NCI-H774 (cell line): ENCODE measurements at places on chromosomes 2 and 18.

DNA sequence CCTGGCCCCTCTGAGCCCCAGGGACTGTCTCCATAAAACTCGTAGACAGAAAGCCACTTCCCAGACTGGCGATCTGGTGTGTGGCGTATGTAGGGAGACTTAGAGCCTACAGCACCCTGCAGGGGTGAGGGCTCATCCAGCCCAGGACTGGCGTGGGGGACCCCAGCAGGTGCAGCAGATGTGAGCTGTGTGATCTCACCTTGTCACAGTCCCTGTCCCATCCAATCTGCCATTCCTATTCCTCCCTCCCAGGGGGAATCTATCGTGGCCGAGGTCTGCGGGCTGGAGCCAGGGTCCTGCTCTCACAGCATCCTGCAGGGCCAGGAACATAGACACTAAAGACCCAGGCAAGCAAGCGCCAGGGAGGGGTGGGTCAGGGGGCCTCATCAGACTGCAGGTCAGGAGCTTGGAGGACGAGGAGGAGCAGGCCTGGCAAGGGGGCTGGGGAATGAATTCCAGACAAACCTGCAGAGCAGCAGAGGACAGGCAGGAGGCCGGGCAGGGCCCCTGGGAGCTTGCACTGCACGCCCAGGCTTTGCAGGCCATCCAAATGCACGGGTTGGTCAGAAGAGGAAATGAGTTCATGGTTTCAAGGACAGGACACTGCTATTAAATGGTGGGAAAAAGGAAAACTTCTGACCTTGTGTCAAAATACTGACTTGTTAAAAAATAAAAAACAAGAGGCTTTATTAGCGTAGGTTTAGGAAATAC, 32.5 kb downstream of the HS6ST1 start:
- DNase-seq = no peak

DNA sequence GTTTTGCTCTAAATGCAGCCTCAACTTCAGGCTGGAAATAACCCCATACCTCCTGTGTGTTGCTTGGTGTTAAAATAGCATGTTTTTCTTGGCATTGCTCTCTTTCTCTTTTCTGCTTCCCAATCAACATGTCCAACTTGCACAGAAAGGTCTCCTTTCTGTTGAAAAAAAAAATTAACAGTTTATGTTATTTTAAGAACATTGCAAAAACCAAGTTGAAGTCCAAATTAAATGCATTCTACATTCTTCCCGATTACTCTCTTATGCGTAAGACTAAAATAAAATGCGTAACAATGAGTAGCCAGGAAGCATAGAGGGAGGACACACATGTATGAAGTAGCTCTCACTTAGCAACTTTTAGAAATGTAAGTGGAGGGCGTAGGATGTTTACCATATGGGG, 1406.1 kb upstream of the NXPH2 start:
- no peak for DNase-seq

DNA sequence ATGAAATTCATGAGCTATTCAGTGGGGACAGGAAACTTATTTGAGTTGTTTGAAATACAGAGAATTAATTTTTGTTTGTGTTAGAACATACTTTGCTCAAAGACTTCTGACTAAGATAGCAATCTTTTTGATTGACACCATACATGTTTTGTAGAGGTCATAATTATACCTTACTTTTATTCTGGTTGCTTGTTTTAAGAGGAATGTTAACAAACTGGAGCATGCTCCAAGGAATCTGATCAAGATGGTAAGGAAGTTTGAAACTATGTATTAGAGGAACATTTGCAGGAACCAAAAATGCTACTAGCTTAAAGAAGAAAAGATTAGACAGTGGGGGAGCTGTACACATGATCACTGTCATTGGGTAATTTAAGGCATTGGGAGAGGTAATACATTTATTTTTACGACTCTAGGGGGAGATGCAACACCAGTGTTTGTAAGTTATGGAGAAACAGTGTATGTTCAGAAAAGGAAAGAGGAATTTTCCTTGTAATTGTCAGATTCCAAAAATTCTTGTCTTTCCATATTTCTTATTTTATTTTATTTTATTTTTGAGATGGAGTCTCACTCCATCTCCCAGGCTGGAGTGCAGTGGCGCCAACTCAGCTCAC, 8.0 kb downstream of the AGFG1 start:
- no peak for DNase-seq

GRCh38 chr2:222776792-222777191, 84.0 kb upstream of the ACSL3 start:
- no peak for DNase-seq

GRCh38 chr2:101766871-101767739, 69.6 kb downstream of the MAP4K4 start:
- no peak for DNase-seq

DNA sequence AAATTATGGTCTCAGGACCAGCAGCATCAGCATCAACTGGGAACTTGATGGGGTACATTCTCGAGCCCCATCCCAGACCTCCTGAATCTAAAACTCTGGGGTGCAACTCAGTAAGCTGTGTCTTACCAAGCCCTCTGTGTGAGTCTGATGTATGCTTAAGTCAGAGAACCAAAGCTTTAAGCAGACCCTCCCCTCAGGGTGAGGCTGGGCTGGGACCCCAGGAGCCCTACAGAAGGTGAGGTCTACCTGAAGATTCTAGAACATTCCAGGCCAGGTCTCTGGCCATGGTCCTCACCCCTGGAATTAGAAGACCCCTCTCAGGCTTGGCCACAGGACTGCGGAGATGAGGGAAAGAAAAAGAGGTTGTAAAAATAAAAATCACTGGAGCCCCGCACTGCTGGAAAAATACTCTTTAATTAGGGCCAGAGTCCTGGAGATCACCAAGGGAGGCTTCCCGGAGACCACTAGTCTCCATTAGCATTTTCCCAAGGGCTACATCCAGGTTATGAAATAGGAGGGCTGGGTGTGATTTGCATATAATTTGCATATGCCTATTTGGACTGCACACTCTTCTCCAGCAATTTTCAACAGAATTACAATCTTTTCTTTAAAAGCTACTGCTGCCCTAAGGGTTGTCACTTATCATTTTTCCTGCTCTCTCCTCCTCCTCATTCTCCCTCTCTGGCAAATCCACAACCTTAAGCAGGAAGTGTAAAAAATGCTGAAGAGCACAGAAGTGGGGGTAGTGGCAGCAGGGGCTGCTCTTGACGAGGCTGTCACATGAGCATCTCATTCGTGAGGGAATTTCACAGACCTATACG, 100.2 kb downstream of the ZBTB7C start:
- no peak for DNase-seq
